ENCODE measurements at places on chromosomes 7 and 10.

DNA sequence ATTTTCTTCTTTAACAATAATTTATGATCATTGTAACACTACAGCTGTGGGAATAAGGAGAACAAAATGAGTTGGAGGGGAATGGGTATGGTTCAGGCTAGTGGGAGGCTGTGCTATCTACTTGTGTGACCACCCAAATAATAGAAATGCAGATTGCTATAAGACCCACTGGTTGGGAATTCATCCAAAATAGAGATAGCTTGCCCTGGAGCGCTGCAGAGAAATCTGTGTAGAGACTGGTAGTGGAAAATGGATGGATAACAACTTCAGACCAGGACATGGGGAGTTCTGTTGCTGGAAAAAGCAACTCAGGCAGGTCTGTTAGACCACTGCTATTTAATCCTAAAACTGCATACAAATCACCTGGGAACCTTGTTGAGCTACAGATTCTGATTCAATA, 137.1 kb upstream of the MKLN1 start:
- no peak for DNase-seq

DNA sequence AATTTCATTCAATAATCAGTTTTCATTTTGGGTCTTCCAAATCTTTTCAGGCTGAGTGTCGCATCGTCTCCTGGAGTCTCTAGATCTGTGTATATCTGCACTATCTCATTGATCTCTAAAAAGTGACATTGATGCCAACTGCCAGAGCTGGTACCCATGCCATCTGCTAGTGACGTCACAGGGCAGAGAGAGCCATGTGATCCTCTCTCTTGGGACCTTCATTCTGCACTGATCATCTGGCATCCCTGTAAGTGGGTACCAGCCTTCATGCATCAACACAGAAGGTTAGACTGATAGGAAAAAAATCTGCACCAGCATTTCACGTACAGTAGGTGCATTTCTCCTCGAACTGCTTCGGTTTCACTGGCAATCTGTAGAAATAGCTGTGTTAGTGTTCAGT, at the start of gene NEUROD6:
TSS of gene NEUROD6 (minus strand) at position 124 of the 400 bp plus-strand sequence. CDS start 1,458 bp downstream, outside the sequence.
- DNase-seq: no peak

- peak; percentile 27 for DNase-seq
Observed at GRCh38 chr7:10128748-10129147, 844.9 kb upstream of the PHF14 start.

GRCh38 chr7:74364061-74364460, 74.9 kb downstream of the CLIP2 start:
- DNase-seq: no peak

DNA sequence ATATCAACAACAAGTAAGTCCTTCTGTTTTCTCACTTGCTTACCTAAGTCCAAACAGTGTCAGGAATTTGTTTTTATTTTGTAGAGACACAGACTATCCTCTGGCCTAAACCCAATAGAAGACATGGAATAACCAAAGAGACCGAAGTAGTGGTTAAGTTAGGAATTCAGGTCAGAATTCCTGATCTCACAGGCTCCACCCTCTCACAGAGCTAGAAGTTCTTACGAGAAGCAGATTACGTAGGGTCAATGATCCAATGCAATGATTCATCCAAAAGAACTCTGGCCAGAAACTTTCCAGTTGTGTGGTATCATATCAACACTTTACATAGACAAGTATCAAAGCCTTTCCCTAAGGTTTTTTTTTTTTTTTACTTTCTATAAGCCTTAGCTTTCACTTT, 73.8 kb downstream of the IQUB start:
- peak; percentile 4 for DNase-seq

GRCh38 chr10:124935946-124936345, 6.0 kb upstream of the ZRANB1 start:
- DNase-seq: no peak

DNA sequence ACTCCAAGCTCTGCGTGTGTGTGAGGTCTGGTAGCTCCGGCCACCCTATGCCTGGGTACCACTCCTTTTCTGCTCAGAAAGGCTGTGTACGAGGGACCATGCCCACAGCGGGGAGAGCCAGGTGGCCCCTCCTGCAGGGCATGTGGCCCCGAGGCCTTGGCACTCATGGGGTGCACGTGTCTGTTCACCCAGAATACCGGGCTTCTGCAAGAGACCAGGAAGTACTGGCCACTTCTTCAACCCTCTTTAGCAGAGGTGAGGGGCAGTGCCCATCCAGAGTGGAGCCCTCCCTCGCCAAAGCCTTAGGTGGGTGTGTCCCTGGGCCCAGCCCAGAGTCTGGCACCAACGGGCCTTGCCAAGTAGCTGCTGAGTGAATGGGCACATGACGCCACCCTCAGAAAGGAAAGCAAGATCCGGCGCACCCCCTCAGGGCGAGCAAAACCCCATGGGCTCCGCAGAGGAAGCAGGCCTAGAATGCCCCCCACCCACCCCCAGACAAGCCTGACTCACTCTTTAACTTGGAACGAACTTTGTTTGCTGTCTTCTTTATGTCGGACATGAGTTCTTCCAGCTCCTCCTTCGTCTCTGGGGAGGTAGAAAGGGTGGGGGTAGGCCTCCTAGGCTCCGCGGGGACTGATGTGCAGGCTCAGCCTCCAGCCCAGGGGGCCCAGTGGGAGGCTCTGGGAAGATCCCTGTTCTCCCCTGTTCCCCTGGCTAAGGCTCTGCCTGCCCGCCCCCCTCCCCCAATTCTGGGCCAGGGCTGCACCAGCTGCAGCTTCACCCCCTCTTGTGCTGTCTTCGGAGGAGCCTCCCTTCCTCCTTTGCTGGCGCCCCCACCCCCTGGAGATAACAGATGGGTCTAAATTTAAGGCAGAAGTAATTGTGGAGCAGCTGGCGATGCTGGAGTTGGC, 14.6 kb downstream of the STX1A start:
- DNase-seq: no peak

DNA sequence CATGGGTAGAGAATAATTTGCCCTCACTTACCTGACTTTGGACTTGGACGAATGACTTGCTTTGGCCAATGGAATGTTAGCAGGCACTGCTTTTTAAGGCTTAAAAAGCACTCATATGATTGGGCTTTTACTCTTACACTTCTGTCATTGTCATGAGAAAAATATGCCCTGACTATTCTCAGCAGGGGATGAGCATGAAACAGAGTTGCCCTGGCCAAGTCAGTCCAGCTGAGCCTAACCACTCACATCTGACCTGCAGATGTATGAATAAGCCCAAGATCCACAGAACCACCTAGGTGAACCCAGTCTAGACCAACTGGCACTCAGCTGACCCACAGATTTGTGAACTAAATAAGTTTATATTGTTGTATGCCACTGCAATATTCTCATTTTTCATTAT, 573.5 kb downstream of the TNS3 start:
- no peak for DNase-seq

DNA sequence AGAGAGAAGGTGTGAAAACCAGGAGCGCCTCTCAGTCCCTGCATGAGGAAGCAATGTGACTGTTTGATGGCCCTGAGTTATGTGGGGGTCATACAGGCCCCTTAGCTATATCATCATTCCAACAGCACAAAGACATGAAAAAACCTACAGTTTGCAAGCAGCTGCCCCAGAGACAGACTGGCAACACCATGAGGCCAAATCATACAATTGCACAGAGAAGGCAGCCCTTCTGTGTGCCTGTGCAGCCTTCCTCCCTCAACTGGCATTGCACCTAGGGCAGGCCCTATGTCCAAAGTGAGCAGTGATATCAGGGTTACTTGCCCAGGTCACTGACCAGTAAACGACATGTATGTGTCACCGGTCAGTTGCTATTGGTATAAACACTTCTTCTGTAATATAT, 41.6 kb downstream of the GPRIN2 start:
- DNase-seq: no peak

DNA sequence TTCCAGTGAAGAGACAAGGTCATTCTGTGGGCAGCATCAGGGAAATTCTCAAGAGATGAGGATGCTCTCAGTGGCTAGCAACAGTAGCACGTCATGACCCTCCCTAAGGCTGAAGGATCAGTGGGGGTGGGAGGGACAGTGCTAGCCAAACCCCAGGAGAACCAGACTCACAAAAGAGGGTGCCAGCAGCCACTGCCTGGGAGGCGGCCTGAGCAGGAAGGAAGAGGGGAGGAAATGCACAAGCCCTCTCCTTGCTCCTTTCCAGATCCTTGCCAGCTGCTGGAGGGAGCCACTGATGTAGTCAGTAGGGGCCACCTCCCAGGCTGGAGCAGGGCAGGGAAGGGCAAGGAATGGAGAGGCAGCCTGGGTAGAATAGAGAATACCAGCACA, 302.7 kb downstream of the RPS24 start:
- DNase-seq: no peak

DNA sequence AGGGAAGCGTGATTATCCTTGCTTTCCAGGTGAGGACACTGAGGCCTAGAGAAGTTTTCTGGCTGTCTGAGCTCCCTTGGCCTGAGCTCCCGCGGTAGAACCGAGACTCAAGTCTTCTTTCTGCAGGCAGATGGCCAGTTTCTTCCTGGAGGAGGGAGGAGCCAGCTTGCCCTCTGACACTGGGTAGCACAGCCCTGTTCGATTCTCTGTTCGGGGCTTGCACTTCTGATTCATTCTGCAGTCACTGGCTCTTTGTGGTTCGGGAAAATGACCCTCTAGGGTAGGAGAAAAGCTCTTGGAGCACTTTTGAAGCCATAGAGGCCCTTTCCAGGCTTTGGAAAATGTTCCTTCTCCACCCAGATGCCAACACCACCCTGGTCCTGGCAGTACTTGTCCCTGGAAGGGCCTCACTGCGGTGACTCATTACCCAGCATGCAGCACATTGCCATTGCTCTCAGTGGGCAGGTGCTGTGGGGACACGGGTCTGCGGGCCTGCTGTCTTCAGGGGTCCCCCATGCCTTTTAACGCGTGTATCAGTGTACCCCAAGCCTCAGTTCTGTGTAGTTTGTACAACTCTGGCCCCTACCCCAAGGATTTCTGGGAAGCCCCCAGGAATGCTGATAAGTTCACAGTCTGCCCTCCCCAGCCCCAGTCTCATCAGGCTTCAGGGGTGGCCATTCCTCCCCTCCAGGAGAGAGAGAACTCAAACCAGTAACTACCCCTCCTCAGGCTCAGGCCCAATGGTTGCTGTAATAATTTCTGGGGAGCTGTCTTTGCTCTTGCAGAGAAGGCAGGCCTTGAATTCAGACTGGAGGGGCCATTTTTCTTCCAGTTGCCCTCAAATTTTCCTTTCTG, 11.9 kb downstream of the CHST3 start:
- DNase-seq: peak; percentile 43

DNA sequence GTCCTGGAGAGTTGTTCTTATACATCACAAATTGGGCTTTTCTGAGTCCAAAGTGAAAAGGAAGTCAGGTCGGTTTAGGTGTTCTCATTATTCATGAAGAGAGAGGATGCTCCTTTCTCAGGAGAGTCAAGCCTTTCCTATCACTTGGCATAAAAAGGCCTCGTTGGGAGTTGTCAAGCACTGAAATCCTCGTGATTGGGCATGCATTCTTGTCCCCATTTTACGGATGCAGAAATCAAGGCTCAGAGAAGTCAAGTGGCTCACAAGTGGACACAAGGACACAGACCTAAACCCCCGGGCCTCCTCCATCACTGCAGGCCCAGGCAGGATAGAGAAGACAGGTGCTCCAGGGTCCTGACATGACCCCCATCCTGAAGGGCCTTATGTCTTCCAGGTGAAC, 8.5 kb downstream of the RBP3 start:
- no peak for DNase-seq

DNA sequence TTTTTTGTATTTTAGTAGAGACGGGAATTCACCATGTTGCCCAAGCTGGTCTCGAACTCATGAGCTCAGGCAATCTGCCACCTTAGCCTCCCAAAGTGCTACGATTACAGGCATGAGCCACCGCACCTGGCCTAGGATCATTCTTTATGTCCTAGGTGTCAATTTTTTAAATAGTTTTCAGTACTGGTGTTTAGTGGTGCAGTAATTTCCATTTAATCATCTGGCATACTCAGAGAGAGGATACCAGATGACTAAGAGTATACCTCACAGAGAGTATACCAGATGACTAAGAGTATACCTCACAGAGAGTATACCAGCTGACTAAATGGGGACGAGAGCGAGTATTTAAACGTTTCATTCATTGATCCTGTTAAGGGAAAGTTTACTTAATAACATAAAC, 37.3 kb upstream of the TMEM248 start:
- peak; percentile 16 for DNase-seq

GRCh38 chr7:42939457-42940240, 7.5 kb downstream of the MRPL32 start:
- DNase-seq: no peak

- no peak for DNase-seq
Observed at GRCh38 chr7:31327071-31327470, 13.5 kb downstream of the NEUROD6 start.

GRCh38 chr10:17865351-17865750, 56.2 kb downstream of the MRC1 start:
- no peak for DNase-seq

- DNase-seq: no peak
Observed at GRCh38 chr7:138027100-138027499, 25.2 kb upstream of the CREB3L2 start.

GRCh38 chr10:127447197-127447596, 101.9 kb upstream of the NPS start:
- no peak for DNase-seq

DNA sequence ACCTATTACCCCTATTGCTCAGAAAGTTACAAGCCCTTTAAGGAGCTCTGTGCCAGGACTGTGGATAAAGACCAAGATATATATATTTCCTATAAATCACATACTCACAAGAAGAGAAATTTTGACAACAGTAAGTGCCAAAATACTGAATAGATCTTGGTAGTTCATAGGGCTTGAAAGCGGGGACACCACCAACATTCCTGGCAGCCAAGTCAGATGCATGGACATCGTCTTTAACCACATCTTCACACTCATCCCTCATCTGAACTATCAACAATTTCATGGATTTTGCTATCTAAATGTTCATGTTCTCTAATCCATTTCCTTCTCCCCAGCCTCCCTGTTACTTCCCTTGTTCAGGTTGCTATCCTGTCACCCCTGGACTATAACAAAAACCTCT, 67.5 kb upstream of the LRRC17 start:
- no peak for DNase-seq

DNA sequence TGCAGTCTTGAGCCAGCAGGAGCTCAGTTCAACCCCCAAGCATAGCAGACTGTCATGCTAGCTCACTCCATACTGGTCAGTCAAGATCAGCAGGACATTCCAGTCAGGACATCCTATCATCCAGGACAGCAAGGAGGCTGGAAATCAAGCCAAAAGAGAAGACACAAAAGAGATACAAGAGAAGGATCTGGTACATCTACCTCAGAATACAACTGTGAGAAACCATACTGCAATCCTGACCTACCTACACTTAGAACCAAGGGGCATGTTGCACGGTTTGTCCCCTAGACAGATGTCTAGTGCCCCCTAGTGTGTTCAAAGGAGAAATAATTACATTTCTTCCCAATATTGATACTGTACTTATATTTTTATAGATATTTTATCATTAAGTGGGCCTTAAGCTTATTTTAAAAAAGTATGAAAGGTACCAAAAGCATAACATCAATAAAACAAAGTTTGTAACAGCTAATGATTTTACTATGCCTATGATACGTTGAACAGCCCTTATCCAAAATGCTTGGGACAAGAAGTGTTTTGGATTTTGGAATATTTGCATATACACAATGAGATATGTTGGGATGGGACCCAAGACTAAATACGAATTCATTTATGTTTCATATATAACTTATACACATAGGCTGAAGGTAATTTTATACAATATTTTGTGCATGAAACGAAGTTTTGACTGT, 26.7 kb downstream of the ERCC6 start:
- peak; percentile 61 for DNase-seq

- no peak for DNase-seq
Observed at GRCh38 chr7:155507576-155507975, 38.8 kb downstream of the CNPY1 start.
